Muscle of leg (tissue), 16 donors: ENCODE measurements at places on chromosomes 6 and 20. TPM values are rescaled to one million over a fixed set of nuclear protein-coding genes. Genes with fewer than 3 reads are reported as not detected.

Gene SLC22A1
- polyA plus RNA-seq: 0.15 TPM

Gene RPS21
- polyA plus RNA-seq: 1,535 TPM

Gene ERVFRD-1
- 0.14 TPM for polyA plus RNA-seq

Gene ANKRD66
- polyA plus RNA-seq: 0.79 TPM

Gene SMLR1
- polyA plus RNA-seq: not detected

Gene CNR1
- polyA plus RNA-seq: 0.36 TPM

Gene EMILIN3
- 72.4 TPM for polyA plus RNA-seq

Gene LY86
- 2.0 TPM for polyA plus RNA-seq

Gene SOX18
- 9.9 TPM for polyA plus RNA-seq

Gene FOXA2
- not detected for polyA plus RNA-seq

Gene CYP21A2
- 0.20 TPM for polyA plus RNA-seq

Gene OPRM1
- polyA plus RNA-seq: not detected

DNA sequence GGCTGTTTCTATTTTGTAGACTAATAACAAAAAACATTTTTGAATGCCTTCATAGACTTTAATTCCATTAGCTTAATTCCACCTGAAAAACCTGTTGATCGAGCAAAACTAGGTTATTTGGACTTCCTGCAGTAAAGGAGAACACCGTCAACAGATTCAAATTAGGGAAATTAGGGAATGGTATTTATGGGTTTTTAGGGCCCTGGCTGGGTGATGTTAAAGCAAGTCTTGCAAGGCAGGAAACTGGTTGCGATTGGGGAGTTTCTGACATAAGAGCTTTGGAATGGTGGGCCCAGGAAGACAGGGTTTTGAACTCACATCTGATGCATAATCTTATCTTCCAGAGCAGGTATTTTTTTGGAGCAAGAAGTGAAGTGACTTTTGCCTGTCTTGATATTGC is 40.1 kb upstream of the TFAP2C start:
- DNase-seq: no peak

- peak; percentile 60 for DNase-seq
Observed at GRCh38 chr20:50646483-50646996, 44.8 kb downstream of the RIPOR3 start.

- DNase-seq: no peak
Observed at GRCh38 chr6:12379181-12379580, 89.0 kb downstream of the EDN1 start.

DNA sequence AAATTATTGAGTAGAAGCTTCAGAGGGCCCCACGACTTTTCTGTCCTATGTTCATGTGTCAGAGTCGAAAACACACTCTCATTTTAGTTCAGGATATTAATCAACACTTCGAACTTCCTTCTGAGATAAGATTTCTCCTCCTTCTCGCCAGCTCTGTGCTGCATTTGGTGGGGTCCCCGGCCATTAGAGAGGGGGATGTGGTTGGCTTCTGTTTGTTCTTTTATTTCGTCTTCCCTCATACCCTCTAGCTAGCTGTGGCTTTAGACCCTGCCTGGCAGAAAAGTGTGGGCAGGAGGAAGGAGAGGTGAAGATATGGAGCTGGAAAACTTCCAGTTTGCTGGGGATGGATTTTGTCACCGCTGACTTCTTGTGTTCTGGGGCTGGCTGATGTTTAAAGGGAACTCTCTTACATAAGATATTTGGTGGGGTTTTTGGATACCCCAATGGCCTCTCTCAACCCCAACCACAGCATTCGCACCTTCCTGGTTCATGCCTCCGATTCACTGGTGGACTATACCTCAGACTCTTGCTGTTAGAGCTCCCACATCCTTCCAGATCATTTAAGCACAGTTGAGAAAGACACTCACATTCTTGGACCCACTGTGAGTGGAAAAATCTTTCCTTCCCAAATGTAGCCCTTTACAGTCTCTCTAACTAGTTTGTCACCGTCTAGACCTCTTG is 30.7 kb upstream of the TMX4 start:
- peak; percentile 18 for DNase-seq

- DNase-seq: no peak
Observed at GRCh38 chr20:63442100-63442493, 30.4 kb downstream of the KCNQ2 start.

DNA sequence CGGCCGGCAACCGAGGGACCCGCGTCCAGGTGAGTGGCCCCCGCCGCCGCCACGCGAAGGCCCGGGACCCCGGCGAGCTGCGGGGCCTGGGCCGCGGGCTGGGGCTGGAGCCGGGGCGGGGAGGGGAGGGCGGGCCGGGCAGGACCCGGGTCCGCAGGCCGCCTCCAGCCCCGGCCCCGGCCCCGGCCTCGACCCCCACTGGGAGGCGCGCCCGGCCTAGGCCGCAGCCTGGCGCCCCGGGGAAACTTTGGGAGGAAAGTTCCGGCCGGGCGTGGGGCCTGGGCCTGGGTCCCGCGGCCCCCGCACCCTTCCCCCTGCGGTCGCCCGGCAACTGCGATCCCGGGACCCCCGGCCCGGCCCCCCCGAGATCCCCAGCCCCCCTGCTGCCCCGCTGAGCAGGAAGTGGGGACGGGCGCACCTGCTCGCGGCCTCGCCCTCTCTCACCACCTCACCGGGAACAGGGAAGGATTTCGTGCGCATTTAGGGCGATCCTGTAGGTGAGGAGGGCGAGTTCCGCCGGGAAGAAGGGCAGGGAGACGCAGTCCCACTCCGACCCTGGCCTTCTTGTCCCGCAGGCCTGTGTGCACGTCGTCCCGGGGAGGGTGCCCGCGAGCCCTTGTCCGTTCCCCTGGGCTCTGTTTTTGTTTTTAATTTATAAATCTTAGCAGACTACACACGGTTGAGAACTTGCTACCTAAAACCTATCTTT is 402 bp downstream of the OSBPL2 start:
- DNase-seq: peak; percentile 25

DNA sequence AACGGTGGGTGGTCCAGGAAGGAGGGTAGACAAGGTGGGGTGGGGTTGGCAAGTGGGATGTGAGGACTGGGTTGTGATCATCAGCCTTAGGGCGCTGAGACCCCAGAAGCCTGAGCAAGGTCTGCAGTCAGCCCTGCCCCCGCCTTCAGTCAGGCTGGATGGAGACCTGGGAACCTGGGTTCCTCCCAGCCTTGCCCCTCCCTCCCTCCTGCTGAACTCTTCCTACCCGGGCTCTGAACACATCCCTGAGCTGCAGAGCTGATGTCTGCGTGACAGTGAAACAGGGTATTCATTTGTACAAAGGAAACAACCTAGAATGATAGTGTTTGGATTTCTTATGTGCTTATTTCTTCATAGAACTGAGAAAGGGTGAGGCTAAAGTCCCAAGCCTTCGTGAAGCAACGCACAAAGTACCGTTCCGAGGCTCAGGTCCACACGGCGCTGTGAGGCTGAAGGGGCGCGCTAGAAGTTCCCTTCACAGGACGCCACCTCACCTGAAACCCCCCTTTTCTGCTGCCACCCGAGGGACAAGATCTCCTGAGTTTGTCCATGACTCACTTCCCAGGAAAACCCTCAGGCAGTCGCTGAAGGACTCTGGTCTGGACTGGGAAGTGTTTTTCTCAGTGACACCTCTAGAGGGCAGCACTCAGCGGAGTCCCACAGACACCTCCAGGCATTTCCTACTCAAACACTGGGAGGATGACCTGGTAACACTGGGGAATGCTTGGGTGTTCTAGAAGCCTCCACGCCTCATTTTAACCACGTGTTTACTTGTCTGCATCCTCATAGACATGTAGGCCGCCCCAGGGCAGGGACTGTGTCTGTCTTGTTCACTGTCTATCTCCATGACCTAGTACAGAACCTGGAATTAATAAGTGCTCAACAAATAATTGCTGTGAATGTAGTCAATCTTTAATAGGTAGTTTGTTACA is 1.2 kb downstream of the GSTA5 start:
- peak; percentile 16 for DNase-seq

- DNase-seq: peak; percentile 79
Observed at GRCh38 chr6:3325210-3325609, 66.5 kb downstream of the PSMG4 start.

DNA sequence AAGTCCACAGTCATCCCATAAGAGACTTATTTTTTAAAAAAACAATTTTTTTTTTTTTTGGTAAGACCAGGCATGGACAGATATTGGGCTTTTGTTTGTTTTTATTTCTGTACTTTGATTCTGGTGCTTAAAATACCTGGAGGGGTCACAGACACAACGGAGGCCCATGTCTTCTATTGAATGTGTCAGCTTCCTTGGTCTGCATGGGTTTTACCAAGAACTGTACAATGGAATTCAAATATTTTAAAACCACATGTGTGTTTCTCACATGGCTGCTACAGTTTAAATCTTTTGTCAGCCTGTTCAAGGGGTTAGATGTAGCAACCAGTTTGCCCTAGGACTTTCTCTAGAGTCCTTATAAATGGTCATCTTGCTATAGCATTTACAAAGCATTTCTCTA is 139.8 kb downstream of the SOX4 start:
- DNase-seq: no peak

GRCh38 chr20:32336918-32337347 is 21.2 kb upstream of the ASXL1 start:
- DNase-seq: peak; percentile 51

DNA sequence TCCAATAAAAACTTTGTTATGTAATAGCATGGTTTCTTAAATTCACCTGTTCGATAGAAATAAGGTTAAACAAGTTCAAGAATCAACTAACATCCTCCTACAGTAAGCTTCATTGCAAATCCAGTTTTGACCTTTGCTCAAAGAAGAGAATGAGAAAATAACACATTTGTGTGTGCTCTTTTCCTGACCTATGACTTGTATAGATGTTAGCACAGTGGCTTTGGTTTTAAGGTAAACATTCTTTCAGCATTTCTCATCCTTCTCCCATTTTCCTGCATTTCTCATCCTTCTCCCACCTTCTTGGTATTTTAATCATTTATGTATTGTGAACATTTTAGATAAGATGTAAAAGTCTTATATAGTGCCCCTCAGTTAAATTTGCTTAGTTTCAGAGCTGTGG is 73.9 kb downstream of the PLCB1 start:
- DNase-seq: no peak

DNA sequence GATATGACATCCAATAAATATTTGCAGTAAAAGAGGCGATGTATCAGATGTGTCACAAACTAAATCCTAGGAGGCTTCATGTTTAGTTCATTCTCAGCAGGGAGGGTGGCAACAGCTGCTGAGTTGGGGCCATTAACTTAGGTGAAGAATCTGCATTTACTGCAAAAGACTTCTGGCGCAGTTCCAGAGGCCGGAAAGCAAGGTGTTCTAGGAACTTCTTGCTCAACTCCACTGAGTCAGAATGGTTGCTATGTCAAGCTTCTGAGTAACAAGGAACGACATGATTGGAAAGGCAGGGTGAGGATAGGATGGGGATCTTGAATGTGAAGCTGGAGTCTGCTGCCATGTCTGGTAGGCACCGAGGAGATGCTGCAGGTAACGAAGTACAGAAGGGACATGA is 11.7 kb downstream of the ADNP start:
- DNase-seq: no peak

DNA sequence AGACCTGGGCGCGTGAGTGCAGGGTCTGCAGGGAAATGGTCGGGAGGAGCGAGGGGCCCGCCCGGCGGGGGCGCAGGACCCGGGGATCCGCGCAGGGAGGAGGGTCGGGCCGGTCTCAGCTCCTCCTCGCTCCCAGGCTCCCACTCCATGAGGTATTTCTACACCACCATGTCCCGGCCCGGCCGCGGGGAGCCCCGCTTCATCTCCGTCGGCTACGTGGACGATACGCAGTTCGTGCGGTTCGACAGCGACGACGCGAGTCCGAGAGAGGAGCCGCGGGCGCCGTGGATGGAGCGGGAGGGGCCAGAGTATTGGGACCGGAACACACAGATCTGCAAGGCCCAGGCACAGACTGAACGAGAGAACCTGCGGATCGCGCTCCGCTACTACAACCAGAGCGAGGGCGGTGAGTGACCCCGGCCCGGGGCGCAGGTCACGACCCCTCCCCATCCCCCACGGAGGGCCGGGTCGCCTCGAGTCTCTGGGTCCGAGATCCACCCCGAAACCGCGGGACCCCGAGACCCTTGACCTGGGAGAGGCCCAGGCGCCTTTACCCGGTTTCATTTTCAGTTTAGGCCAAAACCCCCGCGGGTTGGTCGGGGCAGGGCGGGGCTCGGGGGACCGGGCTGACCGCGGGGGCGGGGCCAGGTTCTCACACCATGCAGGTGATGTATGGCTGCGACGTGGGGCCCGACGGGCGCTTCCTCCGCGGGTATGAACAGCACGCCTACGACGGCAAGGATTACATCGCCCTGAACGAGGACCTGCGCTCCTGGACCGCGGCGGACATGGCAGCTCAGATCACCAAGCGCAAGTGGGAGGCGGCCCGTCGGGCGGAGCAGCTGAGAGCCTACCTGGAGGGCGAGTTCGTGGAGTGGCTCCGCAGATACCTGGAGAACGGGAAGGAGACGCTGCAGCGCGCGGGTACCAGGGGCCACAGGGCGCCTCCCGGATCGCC is 54.2 kb upstream of the HLA-A start:
- DNase-seq: peak; percentile 73

DNA sequence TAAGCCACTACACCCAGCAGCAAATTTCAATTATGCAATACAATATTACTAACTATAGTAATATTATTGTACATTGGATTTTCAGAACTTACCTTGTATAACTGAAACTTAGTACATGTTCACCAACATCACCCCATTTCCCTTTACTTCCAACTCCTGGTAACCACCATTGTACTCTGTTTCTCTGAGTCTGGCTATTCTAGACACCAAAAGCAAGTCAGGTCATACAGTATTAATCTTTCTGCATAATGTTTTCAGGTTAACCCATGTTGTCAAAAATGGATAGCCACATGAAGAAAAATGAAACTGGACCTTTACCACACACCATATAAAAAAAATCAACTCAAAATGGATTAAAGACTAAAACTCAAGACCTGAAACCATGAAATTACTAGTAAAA is 558.2 kb downstream of the MMUT start:
- DNase-seq: no peak

- DNase-seq: no peak
Observed at GRCh38 chr6:167956491-167956890, 41.0 kb upstream of the KIF25 start.

DNA sequence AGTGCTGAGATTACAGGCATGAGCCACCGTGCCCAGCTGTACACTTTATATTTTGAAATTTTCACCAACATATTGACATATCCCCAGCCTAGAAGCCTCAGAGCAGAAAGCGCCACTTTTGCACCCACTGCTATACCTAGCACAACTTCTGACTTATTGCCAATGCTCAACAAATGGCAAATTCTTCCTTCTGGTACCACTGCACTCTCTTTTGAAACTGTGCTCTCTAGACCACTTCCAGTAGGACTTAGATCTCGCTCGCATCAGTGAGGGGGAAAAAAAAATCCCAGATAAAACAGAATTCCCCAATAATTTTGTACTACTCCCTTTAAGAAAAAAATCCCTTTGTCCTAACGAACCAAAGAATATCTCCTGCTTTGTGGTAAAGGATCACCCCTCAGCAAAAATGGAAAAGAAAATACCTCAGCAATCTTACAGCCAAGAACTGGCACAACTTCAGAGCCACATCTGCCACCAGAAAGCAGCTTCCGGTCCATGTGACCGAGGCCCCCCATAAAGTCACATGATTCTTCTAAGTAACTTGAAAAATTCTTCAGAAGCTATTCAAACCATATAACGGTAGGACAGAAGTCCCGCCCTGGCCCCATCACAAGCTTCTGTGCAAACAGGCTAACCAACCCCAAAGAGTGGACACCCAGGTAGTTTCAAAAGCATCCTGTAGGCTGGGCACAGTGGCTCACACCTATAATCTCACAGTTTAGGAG is 18.5 kb upstream of the IL17F start:
- no peak for DNase-seq
